Mucosa of descending colon (tissue), 3 donors: ENCODE measurements at places on chromosomes 11 and 22. TPM values are rescaled to one million over a fixed set of nuclear protein-coding genes. Genes with fewer than 3 reads are reported as not detected.

ACP2 gene
- 42.6 TPM for total RNA-seq

OR51A2 gene
- total RNA-seq: not detected

BANF1 gene
- 130 TPM for total RNA-seq

ELMOD1 gene
- total RNA-seq: 0.57 TPM

RAG2 gene
- total RNA-seq: not detected

MRGPRX4 gene
- not detected for total RNA-seq

MMP13 gene
- not detected for total RNA-seq

DDI1 gene
- total RNA-seq: not detected

MYEOV gene
- total RNA-seq: 7.5 TPM

PDGFD gene
- total RNA-seq: 6.9 TPM

C11orf16 gene
- not detected for total RNA-seq

CYP2R1 gene
- total RNA-seq: 23.9 TPM

UPB1 gene
- total RNA-seq: 0.20 TPM

SLC29A2 gene
- total RNA-seq: 22.6 TPM

SYCE3 gene
- not detected for total RNA-seq

FAM227A gene
- total RNA-seq: 1.3 TPM

TNKS1BP1 gene
- total RNA-seq: 90.0 TPM

C11orf42 gene
- total RNA-seq: not detected

IL18 gene
- total RNA-seq: 69.4 TPM

VWCE gene
- total RNA-seq: 0.17 TPM

MAJIN gene
- not detected for total RNA-seq

SCARF2 gene
- total RNA-seq: 1.2 TPM

BUD13 gene
- total RNA-seq: 18.9 TPM

VSIG10L2 gene
- not detected for total RNA-seq

WNT11 gene
- total RNA-seq: 3.4 TPM

GAS2 gene
- 2.0 TPM for total RNA-seq

MAPK8IP2 gene
- total RNA-seq: 4.2 TPM

PLEKHA7 gene
- 99.6 TPM for total RNA-seq

RTN4R gene
- total RNA-seq: 2.5 TPM

BACE1 gene
- total RNA-seq: 23.0 TPM

BLID gene
- total RNA-seq: not detected

PIH1D2 gene
- total RNA-seq: 1.5 TPM

NRIP3 gene
- total RNA-seq: 0.20 TPM

FBXO7 gene
- total RNA-seq: 63.0 TPM

BTG4 gene
- not detected for total RNA-seq

NPAS4 gene
- not detected for total RNA-seq

TENM4 gene
- total RNA-seq: 1.2 TPM

OR8G1 gene
- not detected for total RNA-seq

OR52I1 gene
- not detected for total RNA-seq

PATE2 gene
- total RNA-seq: 0.22 TPM

DHCR7 gene
- total RNA-seq: 62.3 TPM

OR51B4 gene
- total RNA-seq: not detected

BARX2 gene
- 10.8 TPM for total RNA-seq

CATSPER1 gene
- total RNA-seq: not detected

MS4A6E gene
- total RNA-seq: not detected

JAML gene
- 7.7 TPM for total RNA-seq

RHOG gene
- total RNA-seq: 62.7 TPM

C11orf71 gene
- total RNA-seq: 14.0 TPM

TTC9C gene
- 29.3 TPM for total RNA-seq
